ENCODE measurements at places on chromosomes 3 and 15.
A peak's percentile ranks its signal among the peaks of the same experiment; 100 is the strongest.

- DNase-seq, result no peak
These were observed 66.2 kb downstream of the NMNAT3 start for GRCh38 chr3:139611528-139611927.

DNA sequence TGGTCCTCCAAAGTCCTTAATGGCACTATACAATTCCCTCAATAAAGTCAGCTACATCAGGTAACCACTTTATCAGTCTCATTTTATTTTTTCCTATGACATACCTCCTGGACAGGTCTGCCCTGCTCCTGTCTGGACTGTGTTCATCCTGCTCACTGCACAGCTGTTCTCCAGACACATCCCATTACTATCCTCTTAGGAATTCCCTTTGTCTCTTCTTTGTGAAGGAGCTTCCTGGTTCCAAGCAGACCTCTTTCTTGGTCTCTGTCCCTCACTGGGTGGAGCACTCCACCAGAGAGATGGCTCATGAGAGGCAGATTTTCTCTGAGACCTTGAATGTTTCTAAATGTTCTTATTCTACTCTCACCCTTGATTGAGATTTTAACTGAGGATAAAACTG lies 60.1 kb downstream of the KY start:
- no peak for DNase-seq

DNA sequence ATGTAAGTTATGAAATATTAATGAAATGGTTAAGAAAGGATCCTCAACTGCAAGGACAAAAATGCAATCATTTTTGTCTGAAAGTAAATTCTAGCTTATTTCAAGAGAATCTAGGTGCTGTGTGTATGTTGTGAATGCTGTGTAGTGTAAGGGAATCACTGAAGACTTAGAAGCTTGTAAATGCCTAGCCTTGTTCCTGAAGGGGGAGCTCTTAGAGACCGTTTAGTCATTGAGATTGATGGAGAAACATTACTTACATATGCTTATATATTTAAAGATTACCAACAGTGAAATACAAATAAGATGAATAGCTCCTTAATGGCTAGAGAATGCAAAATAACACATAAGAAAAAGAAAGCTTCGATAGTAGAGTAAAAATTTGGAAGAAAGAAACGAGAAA lies 67.9 kb downstream of the CNTN4 start:
- no peak for DNase-seq

- DNase-seq, result no peak
These were observed 70.7 kb upstream of the VEPH1 start for GRCh38 chr3:157573780-157574378.

DNA sequence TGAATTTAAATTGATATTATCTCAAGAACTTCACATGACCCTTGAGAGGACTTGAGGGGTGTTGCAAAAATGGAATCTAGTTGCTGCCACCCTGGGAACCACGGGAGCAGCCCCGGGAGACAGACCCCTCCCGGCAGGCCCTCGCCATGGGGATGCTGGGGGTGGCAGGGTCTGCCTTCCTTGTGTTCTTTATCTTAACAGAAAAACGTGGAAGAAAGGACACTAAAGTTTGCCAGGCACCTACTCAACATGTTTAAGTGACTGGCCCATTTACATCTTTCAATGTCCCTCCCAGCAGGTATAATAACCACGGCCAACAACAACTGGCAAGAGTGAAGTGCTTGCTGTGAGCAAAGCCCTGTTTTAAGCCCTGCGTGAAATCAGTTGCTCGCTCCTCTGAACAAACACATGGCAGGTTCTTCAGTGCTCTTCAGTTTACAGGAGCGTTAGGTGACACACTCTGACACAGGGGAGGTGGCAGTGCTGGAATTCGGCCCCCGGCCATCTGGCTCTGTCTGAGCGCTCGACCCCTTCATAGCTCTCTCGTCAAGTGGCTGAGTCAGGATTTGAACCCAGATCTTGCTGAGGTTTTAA lies 112.5 kb downstream of the ASB7 start:
- DNase-seq, result no peak

DNA sequence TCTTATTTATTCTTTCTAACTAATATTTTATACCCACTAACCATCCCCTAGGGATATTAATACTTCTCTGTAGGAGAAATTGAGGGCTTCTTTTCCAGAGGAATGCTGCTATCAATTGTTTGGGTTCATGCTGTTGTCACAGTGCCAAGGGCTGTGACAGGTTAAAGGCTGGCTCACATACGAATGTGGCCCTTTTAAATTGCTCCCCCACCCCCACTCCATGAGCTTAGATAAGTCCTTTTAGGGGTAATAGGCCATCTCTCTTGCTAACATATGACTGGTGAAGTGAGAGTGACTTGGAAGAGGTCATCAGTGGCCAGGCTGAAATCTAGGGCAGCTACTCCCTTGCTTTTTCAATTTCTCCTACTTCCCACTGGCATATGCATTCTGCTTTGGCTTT lies 121.9 kb upstream of the DPH6 start:
- no peak for DNase-seq

DNA sequence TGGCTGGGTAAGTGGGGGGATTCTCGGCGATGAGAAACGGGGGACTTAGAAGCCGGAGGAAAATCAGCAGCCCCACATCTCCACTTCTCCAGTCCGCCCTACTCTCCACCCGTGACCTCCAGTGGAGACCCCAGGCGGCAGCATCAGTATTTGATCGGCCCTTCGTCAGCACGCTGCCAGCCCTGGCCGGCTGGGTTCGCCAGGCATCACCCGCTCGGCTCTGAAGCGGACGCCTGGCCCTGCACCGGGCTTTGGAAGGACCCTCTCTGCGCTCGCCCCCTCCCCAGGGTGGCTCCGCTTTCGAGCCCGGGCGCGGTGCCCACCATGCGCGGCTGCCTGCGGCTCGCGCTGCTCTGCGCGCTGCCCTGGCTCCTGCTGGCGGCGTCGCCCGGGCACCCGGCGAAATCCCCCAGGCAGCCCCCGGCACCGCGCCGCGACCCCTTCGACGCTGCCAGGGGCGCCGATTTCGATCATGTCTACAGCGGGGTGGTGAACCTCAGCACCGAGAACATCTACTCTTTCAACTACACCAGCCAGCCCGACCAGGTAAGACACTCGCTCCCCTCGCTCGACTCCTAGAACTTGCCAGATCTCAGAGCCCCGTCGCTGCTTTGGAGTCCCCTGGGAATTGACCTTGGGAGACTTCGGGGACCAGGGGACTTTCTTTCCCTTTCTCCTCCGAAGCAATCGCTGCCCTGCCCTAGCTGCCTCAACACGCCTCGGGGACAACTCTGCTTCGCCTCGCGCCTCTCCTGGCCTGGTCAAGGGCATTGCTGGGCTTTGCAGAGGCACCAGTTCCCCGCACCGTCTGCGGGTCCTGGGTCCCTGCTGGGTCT lies 561 bp downstream of the SIDT1 start:
- DNase-seq, result peak; percentile 40

GRCh38 chr15:70562906-70563305 lies 200.5 kb downstream of the UACA start:
- no peak for DNase-seq

- no peak for DNase-seq
These were observed 34.2 kb downstream of the KAT2B start for GRCh38 chr3:20074226-20075063.

GRCh38 chr3:52606373-52607085 lies 70.1 kb downstream of the UQCC5 start:
- DNase-seq, result no peak

DNA sequence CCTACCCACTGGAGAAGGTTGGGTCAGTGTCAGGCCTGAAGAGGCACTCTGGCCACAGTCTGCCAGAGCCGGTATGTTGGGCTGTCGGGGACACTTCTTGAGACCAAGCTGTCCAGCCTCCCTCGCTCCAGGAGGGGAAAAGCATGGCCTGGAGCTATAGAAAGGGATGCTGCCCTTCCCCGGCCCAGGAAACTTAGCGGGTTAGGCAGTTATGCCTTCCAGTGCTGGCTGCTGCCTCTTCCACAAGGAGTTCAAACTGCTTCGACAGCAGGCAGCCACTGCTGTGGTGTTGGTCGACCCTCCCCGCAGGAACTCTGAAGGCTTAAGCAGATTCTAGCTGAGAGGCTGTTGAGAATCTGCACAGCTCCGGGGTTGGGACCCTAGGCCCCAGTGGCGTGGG lies 819.4 kb downstream of the DIPK2A start:
- DNase-seq, result no peak

GRCh38 chr3:186411994-186412393 lies 50.0 kb upstream of the DGKG start:
- DNase-seq, result no peak

DNA sequence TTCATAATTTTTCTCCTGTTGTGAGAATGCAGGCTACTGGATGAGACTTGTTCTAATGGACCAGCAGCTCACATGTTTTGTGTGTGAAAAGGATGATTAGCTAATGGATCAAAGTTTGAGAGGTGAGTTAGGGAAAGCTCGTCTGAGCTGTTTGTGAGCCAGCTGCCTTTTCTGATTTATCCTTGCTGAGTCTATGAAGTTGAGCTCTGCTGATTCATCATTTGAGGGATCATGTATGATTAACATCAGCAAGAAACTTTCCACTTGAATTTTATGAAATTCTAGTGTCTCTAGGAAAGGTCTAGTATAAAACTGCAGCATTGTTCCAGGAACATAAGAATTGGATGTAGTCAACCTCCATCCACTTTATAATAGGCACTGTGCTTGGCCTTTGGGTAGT lies 698.7 kb downstream of the NTRK3 start:
- no peak for DNase-seq

GRCh38 chr3:4290272-4290893 lies 12.8 kb upstream of the SETMAR start:
- peak; percentile 12 for DNase-seq

DNA sequence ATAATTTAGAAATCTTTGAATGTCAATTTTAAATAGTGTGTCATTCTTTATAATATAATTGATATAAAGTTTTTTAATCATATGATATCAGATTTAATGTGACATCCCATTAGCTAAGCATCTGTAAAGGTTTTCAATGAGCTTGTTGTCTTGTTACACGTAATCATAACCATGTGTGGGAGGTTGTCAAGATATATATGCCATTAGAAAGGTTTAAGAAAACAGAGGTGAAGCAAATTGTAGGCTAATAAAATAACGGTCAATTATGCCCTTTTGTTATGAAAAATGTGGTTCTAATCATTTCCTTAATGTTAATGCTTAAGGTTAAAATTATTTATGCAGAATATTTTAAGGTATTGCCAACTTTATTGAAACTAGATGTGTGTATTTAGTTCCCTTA lies 56.3 kb downstream of the RSRC1 start:
- DNase-seq, result no peak

GRCh38 chr3:9121366-9122001 lies 128.0 kb downstream of the SRGAP3 start:
- DNase-seq, result no peak

DNA sequence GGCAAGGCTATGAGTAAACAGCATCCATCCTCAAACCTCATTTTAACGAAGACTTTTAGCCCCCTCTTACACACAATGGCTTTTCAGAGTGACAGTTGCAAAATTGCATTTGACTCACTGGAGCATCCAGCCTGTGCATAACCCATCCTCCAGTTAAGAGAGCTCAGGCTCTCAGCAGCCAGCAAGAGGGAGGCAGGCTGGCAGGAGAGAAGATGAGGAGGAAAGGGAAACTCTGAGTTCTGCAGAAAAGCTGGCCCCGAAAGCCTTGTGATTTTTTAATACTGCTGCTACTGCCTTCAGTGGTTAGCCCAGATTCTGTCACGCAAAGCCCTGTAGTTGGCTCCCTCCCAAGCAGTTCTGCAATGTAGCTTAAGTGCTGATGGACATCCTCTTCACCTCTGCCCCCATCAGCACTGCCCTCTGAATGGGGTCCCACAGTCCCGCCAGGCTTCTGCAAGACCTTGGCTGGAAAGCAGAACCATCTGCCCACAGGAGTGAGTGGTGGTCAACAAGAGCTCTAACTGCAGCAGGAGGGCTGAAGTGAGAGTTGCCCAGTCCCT lies 371.3 kb downstream of the EPHB1 start:
- DNase-seq, result no peak

DNA sequence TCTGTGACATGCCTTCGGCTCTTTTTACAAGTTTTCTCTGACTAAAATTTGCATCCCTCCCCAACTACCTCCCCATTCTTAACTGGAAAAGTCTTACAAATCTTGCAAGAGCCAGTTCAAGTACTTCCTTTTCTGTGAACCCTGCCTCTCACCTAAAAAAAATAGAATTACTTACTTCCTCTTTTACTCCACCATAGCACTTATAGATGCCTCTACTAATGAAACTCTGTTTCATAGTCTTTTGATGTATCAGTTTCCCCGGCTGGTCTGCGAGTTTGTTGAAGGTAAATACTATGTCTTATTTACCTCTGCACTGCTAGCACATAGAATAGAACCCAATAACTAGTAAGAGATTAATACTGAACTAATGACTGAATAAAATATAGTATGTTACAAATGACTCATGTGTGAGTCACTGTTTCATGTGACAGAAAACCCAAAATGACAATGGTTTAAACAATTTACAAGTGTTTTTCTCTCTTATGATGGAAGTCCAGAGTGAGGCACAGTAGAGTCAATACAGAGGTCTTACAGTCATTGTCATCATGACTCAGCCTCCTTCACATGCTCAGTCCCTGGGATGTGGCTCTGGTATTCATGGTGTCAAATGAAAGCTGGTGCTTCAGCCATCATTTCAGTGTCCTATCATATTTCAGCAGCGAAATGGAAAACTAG lies 393.5 kb downstream of the RSL24D1 start:
- no peak for DNase-seq

DNA sequence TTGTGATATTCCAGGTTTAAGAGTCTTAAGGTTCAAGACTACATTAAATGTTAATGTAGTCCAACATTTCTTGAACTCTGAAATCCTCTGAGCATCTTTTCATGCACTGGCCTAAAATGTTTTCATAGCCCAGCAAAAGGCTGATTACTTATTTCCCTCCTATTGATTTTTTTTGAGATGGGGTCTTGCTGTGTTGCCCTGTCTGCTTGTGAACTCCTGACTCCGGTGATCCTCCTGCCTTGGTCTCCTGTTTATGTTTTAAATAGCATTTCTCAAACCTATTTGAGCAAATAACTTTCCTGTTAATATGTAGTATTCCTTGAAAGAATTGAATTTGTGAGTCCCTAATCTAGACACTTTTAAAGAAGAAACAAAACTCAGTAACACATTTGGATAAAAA lies 133.5 kb downstream of the IGF1R start:
- DNase-seq, result no peak

DNA sequence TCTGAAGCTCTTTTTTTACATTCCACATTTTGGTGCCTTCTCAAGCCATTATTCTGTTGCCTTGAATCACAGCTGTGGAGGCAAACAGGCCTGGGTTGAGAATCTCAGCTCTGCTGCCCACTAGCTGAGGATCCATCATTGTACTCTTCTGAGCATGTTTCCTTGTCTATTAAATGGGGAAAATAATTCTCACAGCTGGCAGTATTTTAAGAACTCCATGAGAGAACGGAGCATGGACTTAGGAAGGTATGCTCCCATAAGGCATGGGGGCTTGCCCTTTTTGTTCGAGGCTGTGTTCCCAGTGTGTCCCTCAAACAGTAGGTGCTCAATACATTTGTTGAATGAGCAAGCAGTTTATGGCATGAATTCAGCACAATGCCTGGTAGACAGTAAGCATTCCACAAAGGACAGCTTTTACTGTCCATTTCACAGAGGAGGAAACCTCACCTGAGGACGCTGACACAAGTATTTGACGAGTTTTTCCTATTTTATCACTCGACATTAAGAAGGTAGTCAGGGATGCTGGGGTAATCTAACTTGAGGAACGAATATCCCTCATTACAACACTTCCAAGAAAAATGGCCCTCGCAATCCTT lies 2.1 kb upstream of the PTPRG start:
- no peak for DNase-seq

Measured in activated T-cell treated with anti-CD3 and anti-CD28 coated beads, Interleukin-2, amount 50 U/mL, for 4 hours (primary cell).